LHCN-M2 (cell line): ENCODE measurements at places on chromosomes 1 and 21. TPM values are rescaled to one million over a fixed set of nuclear protein-coding genes. Genes with fewer than 3 reads are reported as not detected.
A peak's percentile ranks its signal among the peaks of the same experiment; 100 is the strongest.

The RAD54L gene
- 14.7 and 16.6 TPM in 2 replicates for total RNA-seq

The CYP4A22 gene
- not detected in 2 replicates for total RNA-seq

The CXADR gene
- not detected in 2 replicates for total RNA-seq

The OR2M3 gene
- total RNA-seq = not detected in 2 replicates

The OR2G6 gene
- total RNA-seq = not detected in 2 replicates

The NPR1 gene
- total RNA-seq = not detected in 2 replicates

The GAS5 gene
- 337 and 409 TPM in 2 replicates for total RNA-seq

The VWA5B1 gene
- not detected in 2 replicates for total RNA-seq

- DNase-seq = no peak
Observed at GRCh38 chr1:189211742-189212141, 1265.9 kb downstream of the BRINP3 start.

GRCh38 chr1:156055281-156056048, 883 bp downstream of the LAMTOR2 start:
- no peak for DNase-seq

- DNase-seq = no peak
Observed at GRCh38 chr1:181014477-181015250, 8.0 kb downstream of the STX6 start.

DNA sequence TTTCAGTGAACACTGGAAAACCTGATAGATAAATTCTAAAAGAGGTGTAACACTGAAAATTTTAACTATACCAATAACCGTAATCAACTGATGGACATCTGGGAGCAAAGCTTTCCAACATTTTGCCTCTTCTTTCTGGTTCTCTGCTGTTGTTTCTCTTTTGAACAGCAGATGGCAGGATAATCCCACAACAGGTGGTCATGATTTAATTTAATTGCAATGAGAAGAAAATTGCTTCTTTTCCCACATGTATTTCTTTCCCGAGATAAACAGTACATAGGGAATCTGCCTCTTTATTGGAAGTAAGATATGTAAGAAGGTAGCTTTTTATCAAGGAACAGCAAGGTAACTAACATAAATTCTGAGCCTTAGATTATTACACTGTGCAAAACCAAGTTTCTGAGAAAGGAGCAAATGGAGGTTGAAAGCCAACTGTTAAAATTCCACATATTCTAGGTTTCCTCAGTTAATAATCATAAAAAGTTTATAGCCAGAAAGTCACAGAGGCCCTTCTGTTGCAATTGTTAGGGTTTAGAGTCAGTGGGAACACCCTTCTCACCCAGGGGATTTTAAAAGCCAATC, 72.9 kb downstream of the RPS6KA1 start:
- DNase-seq = peak; percentile 61

GRCh38 chr1:29134695-29135028, 11.0 kb upstream of the TMEM200B start:
- DNase-seq = no peak

- DNase-seq = no peak
Observed at GRCh38 chr1:107175102-107175909, 34.5 kb downstream of the NTNG1 start.

GRCh38 chr21:32256873-32257620, 21.8 kb downstream of the MIS18A start:
- DNase-seq = peak; percentile 88

DNA sequence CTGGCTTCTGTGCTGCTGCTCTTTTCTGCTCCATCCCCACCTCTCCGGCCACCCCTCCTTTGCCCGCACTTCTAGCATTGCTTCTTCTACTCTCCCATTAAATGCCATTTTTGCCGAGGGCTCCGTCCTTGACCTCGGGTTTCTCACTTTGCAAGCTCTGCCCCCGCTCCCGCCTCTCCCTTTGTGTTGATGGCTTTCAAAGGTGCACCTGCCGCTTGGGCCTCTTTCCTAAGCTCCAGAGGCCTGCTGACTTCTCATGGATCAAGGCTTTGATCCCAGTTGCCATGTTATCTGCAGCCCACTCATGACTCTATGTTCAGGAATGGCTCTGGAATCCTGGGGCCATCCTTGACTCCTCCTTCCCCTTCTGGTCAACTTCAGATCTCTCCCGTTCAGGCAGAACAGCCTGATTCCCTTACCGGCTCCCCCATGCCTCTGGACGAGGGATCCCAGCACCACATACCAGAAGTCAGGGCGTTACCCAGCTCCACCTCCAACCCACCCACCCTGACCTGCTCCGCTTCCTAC, 54.3 kb downstream of the TLR5 start:
- DNase-seq = no peak
